GM23338 (cell line): ENCODE measurements at places on chromosomes 13 and 19. TPM values are rescaled to one million over a fixed set of nuclear protein-coding genes. Genes with fewer than 3 reads are reported as not detected.

DNA sequence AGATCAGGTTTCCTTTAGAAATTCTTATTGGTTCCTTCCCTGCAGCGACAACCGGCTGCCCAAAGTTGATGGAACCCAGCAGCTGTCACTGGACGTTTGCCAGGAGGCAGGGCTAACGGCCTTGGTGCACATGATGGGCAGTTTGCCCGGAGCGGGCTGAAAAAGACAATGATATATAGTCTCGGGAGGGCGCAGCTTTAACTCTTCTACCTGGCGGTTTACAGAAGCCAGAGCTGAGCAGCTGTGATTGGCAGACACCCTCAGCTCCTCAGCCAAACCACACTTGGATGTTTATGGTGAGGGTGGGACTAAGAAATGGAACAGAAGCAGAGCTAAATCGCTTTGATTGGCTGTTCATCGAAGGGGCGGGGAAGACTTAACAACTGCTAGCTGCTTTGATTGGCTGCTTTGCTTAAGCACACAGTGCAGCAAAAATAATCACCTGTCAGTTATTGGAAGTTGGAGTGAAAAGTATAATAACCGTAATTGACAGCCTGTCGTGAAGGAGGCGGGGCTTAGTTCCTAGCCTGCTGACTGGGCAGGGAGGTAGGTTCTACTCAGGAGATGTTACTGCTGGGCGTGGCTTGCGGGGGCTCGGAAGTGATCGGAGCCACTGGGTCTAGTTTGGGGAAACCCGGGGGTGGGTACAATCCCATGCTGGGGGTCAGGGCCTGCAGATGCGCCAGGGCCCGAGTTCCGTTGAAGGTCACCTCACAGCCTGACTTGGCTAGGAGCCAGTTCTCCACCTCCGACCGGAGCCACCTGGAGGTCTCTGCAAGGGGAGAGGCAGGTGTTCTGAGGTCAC lies 7.5 kb downstream of the EMP3 start:
- DNase-seq: peak; percentile 98
- H3K36me3 ChIP-seq: no peaks in the 10 kb centered on the region
- H3K27ac ChIP-seq: peak overlapping the region; percentile 65; the same call in 1 of the 2 replicates
- H3K4me3 ChIP-seq: peak overlapping the region; percentile 78
- H3K27me3 ChIP-seq: no peaks in the 10 kb centered on the region

- no peaks in the 10 kb centered on the region for H3K27me3 ChIP-seq
- no peak for DNase-seq
- peak overlapping the region; percentile 1 for H3K27ac ChIP-seq
Observed at GRCh38 chr19:2240881-2241760, 4.5 kb downstream of the SF3A2 start.

DNA sequence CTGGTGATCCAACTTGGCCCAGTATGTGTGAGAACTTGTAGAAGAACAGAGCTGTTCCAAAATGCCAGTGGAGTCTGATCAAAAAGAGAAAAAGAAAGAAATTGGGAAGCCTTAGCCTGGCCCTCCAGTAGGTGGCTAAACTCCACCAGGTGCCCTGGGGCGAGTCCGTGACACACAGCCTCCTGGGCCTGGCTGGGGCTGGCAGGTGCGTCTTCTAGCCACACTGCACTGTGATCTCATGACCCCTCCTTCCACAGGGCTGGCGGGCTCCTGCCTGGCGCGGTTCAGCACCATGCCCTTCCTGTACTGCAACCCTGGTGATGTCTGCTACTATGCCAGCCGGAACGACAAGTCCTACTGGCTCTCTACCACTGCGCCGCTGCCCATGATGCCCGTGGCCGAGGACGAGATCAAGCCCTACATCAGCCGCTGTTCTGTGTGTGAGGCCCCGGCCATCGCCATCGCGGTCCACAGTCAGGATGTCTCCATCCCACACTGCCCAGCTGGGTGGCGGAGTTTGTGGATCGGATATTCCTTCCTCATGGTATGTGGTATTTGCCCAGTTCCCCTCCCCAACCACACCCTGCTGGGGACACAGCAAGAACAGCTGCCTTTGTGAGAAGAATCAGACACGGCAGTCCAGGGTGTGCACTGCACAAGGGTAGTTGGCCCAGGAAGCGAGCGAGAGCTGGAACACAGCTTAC lies 53.7 kb downstream of the RAB20 start:
- H3K4me3 ChIP-seq: no peak overlapping the region
- no peaks in the 10 kb centered on the region for H3K4me1 ChIP-seq
- H3K36me3 ChIP-seq: peaks cover 2% of the 10 kb centered on the region; the same call in 1 of the 2 replicates
- no peak overlapping the region for H3K27ac ChIP-seq
- H3K27me3 ChIP-seq: no peaks in the 10 kb centered on the region
- no peak for DNase-seq

GRCh38 chr13:106028911-106029310 lies 506.6 kb downstream of the EFNB2 start:
- H3K27ac ChIP-seq: no peak overlapping the region
- DNase-seq: no peak
- H3K36me3 ChIP-seq: no peaks in the 10 kb centered on the region
- no peak overlapping the region for H3K4me3 ChIP-seq
- no peaks in the 10 kb centered on the region for H3K4me1 ChIP-seq

- peaks cover 17% of the 10 kb centered on the region for H3K4me1 ChIP-seq
- no peaks in the 10 kb centered on the region for H3K27me3 ChIP-seq
- H3K27ac ChIP-seq: no peak overlapping the region
- H3K36me3 ChIP-seq: no peaks in the 10 kb centered on the region
- DNase-seq: no peak
Observed at GRCh38 chr13:30697177-30697953, 38.0 kb upstream of the ALOX5AP start.

- no peaks in the 10 kb centered on the region for H3K36me3 ChIP-seq
- no peaks in the 10 kb centered on the region for H3K27me3 ChIP-seq
- DNase-seq: no peak
- H3K4me3 ChIP-seq: no peak overlapping the region
- H3K4me1 ChIP-seq: peaks cover 6% of the 10 kb centered on the region
Observed at GRCh38 chr13:106481919-106482318, 53.5 kb downstream of the EFNB2 start.

- DNase-seq: no peak
- peaks cover 9% of the 10 kb centered on the region; the same call in 1 of the 2 replicates for H3K36me3 ChIP-seq
- H3K27me3 ChIP-seq: no peaks in the 10 kb centered on the region
Observed at GRCh38 chr19:55683449-55684261, 8.6 kb downstream of the EPN1 start.

GRCh38 chr13:79126706-79127105 lies 279.3 kb downstream of the RBM26 start:
- no peak overlapping the region for H3K27ac ChIP-seq
- no peak overlapping the region for H3K4me3 ChIP-seq
- no peak for DNase-seq
- no peaks in the 10 kb centered on the region for H3K4me1 ChIP-seq

- H3K36me3 ChIP-seq: no peaks in the 10 kb centered on the region
- H3K27me3 ChIP-seq: no peaks in the 10 kb centered on the region
- H3K27ac ChIP-seq: no peak overlapping the region
- H3K4me1 ChIP-seq: peaks cover 8% of the 10 kb centered on the region
- DNase-seq: no peak
Observed at GRCh38 chr19:42516771-42517170, 11.5 kb downstream of the CEACAM1 start.

DNA sequence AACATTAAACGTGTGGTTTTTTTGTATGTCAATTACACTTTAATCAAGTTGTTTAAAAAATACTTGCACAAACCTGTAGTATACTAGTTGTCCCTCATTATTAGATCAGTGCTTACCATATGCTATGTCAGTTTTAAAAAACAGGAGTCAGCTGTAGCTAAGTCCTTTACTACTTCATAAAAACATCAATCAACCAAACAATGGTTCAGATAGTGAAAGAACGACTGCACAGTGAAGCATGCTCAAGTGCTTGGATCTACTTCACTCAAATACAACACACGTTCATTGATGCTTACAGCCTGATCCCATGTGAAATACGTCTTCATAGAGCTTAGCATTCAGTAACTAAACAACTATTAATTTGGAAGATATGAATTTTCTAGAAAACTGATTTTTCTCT lies 225.0 kb downstream of the FGF14 start:
- no peaks in the 10 kb centered on the region for H3K4me1 ChIP-seq
- no peak overlapping the region for H3K27ac ChIP-seq
- H3K27me3 ChIP-seq: no peaks in the 10 kb centered on the region
- H3K36me3 ChIP-seq: no peaks in the 10 kb centered on the region
- no peak for DNase-seq

DNA sequence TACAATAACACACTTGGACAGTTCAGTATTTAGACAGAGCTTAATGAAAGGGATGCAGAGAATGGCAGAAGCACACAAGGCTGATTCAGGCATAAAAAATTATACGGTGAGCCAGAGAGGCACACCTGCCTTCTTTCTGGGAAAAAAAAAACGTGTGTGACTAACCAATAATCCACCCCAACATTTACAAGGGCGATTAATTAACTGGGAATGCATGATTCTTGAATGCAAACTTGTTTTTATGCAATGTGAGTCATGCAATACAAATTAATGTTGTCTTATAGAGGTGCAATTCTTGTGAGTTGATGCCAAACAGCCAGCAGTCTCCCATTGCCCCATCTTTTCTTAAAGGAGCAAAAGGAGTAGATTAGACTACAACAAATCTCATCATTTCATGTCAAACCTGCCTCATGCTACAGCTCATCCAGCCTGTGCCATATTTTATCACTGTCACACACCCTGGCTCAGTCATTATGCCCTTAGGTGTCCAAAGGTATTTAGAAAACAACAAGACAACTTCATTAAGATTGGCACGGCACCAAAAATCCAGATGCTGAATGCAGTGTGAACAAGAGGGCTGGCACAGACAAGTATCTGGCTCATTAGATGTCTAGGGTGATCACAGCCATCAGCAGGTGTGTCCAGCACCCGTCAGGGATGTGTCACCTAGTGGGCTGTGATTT lies 721.1 kb downstream of the EFNB2 start:
- no peaks in the 10 kb centered on the region for H3K36me3 ChIP-seq
- H3K4me1 ChIP-seq: peaks cover 10% of the 10 kb centered on the region
- peaks cover 26% of the 10 kb centered on the region for H3K27me3 ChIP-seq
- no peak overlapping the region for H3K4me3 ChIP-seq
- no peak for DNase-seq

DNA sequence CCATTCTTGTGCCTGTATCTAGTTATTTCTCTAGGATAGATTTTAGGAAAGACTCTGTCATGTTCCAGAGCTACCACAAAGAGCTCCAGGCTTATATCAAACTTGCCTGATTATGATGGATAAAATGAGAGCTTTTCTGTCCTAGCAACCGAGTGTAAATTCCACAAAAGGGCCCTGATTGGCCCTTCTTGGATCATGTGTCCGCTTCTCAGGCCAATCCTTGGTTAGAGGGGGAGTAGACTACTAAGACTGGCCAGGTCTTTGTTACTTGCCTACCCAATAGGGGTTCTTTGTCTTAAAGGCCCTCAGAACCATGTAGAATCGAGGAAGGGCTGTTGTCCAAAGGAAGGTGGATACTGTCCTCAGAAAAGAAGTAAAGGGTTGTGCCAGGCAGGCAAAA lies 2.4 kb downstream of the DHX34 start:
- peaks cover 3% of the 10 kb centered on the region; the same call in 1 of the 2 replicates for H3K27me3 ChIP-seq
- peaks cover 26% of the 10 kb centered on the region for H3K36me3 ChIP-seq
- peaks cover 16% of the 10 kb centered on the region for H3K4me1 ChIP-seq

DNA sequence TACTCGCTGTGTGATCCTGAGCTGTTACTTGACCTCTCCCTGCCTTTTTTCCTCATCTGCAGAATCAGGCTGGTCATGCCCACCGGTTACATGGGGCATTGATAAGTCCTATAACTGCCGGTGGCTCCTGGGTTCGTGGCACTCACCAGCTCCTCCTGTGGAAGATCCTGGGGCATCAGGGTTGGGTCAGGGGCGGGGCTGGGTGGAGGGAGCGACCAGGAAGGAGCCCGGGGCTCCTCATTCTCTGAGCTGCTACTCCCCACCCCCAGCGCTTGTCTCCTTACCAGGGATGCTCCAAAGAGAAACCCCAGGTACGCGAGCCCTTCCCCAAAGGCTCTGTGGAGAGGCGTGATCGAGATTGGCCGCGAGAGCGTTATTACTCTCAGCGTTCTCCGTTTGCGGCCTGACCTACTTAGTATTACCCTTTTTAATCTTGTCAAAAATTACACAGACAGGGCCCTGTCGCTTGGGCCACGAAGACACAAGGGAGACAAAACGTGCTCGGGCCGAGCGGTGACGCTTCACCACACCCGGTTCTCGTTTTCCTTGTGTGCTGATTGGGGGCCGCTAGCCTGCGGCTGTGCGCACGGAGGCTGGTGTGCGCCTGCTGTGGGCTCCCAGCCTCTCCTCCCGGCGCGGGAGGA lies 10.7 kb downstream of the HDGFL2 start:
- peaks cover 8% of the 10 kb centered on the region; the same call in 1 of the 2 replicates for H3K36me3 ChIP-seq
- no peaks in the 10 kb centered on the region for H3K27me3 ChIP-seq
- H3K4me1 ChIP-seq: no peaks in the 10 kb centered on the region
- no peak overlapping the region for H3K4me3 ChIP-seq
- DNase-seq: peak; percentile 49

GRCh38 chr19:33416307-33417215 lies 43.1 kb downstream of the CEBPG start:
- DNase-seq: peak; percentile 90
- no peaks in the 10 kb centered on the region for H3K36me3 ChIP-seq
- peak overlapping the region; percentile 39; the same call in 1 of the 2 replicates for H3K4me3 ChIP-seq

DNA sequence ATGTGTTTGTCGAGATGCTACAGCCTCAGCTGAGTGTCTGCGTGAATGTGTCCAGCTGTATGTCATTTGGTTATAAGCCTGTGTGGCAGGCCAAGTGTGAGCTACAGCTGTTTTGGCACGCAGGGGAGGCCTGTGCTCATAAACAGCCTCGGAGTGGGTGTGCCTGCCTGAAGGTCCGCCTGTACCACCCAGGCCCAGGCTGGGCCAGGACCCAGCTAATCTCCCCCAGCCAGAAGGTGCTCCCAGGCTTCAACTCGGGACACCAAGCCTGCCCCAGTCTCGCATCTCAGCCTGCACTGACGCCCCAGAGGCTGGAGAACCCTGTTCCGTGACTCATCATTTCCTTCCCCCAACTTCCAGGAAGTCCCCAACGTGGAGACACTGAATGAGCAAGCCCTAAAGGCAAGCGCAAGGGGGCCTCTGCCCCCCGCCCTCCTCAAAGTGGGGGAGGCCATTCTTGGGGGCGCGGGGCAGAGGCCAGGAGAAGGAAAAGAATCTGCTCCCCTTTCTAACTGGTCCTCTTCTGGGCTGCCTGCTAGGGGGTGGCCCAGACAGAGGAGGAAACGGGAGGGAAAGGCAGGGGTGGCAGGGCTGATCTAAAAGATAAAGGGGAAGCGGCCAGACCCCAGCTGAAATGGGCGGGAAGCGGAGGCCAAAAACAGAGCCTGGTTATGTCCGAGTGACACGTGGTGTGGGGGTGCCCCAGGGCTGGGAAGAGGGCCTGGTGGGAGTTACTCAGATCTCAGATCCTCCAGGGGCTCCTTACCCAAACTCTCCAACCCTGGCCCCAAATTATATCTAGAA lies 2.0 kb downstream of the SLC1A5 start:
- DNase-seq: peak; percentile 64
- peaks cover 33% of the 10 kb centered on the region for H3K36me3 ChIP-seq

The IZUMO4 gene
- 2.2 and 2.6 TPM in 2 replicates for total RNA-seq

The THSD8 gene
- total RNA-seq: 0.38 TPM in 1 of 2 replicates, not detected in the other

The PPP1R13L gene
- total RNA-seq: 9.6 and 11.3 TPM in 2 replicates
